Heart left ventricle (tissue), 16 donors: ENCODE measurements at places on chromosomes 13 and 19. TPM values are rescaled to one million over a fixed set of nuclear protein-coding genes. Genes with fewer than 3 reads are reported as not detected.

GRCh38 chr13:91112201-91112923 is 235.1 kb upstream of the MIR17HG start:
- no peak for DNase-seq
- H3K27me3 ChIP-seq, result no peaks in the 10 kb centered on the region
- no peak overlapping the region for H3K27ac ChIP-seq
- no peak overlapping the region for H3K4me3 ChIP-seq

DNA sequence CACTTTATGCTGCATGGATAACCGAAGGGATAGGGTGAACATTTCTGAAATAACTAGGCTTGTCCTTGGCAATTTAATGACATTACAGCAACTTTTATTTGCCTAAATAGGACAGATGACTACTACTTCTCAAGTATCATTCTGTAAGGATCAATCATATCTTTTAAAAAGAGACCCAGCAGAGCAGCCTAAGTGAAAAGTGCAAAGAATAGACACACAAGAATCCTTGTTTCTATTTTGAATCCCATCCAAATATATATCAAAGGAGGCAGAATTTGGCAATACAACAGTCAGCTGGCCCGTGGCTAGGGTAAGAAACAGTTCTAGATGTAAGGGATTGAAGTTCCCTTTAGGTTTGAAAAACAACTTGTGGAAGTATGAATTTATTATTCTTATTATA is 6.9 kb downstream of the THSD1 start:
- no peak overlapping the region for H3K27ac ChIP-seq
- no peak overlapping the region for H3K4me3 ChIP-seq
- H3K27me3 ChIP-seq, result no peaks in the 10 kb centered on the region
- no peak for DNase-seq
- H3K4me1 ChIP-seq, result peaks cover 21% of the 10 kb centered on the region

DNA sequence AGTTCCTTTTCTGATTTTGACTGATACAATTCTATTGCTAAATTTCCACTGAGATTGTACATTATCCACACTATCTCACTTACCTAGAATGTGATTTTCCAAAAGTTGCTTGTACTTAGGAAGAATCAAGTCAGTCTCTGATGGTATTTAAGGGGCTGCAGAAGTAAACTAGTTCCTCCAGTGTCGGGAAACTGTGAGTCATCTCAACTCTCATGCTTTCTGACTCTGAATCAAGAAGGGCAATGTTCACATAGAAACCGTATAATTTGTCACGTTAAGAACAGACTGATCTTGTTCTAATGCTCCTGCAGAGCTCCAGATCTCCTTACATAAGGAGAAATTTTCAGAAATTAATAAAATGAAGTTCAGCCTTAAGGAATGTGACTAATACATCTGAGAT is 369.3 kb downstream of the KLF5 start:
- no peaks in the 10 kb centered on the region for H3K27me3 ChIP-seq
- no peak overlapping the region for H3K27ac ChIP-seq
- no peaks in the 10 kb centered on the region for H3K36me3 ChIP-seq
- DNase-seq, result no peak
- H3K4me3 ChIP-seq, result no peak overlapping the region

The LILRA2 gene
- polyA plus RNA-seq, result 0.42 TPM

DNA sequence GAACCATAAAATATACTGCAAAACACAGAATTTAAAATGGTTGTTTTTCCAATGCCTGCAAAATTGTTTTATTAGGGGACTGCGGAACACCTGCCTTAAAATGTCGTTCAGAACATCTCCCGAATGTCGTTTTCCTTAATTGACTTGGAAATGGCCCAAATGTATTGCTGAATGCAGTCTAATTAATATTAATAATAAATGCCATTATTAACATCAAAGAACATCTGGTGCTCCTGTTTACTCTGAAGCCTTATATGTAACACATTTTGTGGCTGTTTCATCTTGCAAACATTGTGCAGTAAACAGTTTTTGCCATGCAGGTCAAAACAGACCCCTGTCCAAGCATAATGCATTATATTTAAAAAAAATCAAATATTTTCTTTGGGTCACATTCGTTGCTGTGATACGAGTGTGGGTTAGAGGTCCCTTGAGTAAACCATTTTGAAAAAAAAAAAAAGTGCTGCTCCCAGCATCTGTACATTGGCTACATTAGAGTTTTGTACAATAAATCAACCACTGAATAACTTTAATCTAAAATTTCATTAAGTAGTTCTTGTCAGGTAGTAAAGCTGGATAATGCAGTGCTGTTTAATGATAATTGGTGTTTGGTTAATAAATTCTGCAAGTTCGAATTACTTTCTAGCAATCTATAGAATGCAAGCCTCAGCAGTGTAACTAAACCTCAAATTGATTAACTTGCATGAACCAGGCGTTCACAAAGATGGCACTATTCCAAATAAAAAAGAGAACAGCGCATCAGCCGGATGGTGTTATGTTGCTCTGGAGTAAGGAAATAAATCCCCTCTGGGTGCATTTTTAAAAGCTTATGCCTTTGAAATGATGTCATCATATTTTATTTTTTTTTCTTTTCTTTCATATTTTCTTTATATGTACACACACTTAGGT is 140.2 kb downstream of the ZNF536 start:
- H3K27me3 ChIP-seq, result no peaks in the 10 kb centered on the region
- H3K36me3 ChIP-seq, result no peaks in the 10 kb centered on the region
- no peak for DNase-seq
- H3K4me3 ChIP-seq, result no peak overlapping the region

DNA sequence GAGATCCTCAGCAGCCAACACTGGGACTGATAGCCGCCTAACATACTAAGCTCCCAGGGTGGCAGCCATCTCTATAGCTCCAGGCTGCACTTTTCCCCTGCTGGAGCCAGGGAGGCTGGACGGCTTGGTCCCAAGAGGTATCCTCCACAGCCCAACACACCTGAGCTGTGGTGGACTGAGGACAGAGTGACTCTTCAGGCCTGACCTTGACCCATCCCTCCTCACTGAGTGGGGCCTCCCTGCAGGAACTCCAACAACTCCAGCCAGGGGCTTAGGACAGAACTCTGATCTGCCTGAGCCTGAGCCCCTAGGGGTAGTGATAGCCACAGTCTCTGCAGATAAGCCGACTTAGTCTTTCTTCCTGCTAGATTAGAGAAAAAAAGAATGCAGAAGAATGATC is 958.1 kb upstream of the PRR20A start:
- H3K27ac ChIP-seq, result no peak overlapping the region
- no peaks in the 10 kb centered on the region for H3K27me3 ChIP-seq
- no peaks in the 10 kb centered on the region for H3K36me3 ChIP-seq
- no peak overlapping the region for H3K4me3 ChIP-seq

The RFPL4A gene
- not detected for polyA plus RNA-seq

GRCh38 chr19:18464646-18465045 is 26.7 kb upstream of the ISYNA1 start:
- peak; percentile 87 for DNase-seq
- peaks cover 71% of the 10 kb centered on the region for H3K4me1 ChIP-seq
- H3K27me3 ChIP-seq, result no peaks in the 10 kb centered on the region
- H3K4me3 ChIP-seq, result no peak overlapping the region
- H3K36me3 ChIP-seq, result peaks cover 50% of the 10 kb centered on the region
- peak overlapping the region; percentile 89 for H3K27ac ChIP-seq

The C3 gene
- 64.9 TPM for polyA plus RNA-seq

DNA sequence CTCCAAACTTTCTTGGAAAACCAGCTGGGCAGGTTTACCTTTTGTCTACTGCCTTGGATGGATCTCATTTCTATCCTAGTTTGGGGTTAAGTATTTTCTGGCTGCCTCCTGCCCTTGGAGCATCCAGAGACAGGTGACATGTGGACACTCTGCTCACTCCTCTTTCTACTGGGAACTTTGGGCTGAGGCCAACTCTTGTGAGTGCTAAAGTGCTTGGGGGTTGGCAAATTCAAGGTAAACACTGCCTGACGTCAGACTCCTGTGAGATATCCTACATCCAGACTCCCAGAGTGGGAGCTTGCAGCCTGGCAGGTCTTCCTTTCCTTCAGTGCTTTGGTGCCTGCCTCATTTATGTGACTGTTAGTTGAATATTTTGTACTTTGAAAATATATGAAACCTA is 388.1 kb downstream of the KCNRG start:
- H3K4me1 ChIP-seq, result peaks cover 19% of the 10 kb centered on the region
- no peaks in the 10 kb centered on the region for H3K36me3 ChIP-seq
- no peak for DNase-seq
- no peaks in the 10 kb centered on the region for H3K27me3 ChIP-seq
- no peak overlapping the region for H3K4me3 ChIP-seq

GRCh38 chr19:39401070-39401548 is 5.5 kb upstream of the ZFP36 start:
- no peak for DNase-seq
- no peak overlapping the region for H3K4me3 ChIP-seq
- H3K27ac ChIP-seq, result peak overlapping the region; percentile 99
- H3K4me1 ChIP-seq, result peaks cover 39% of the 10 kb centered on the region
- no peaks in the 10 kb centered on the region for H3K27me3 ChIP-seq

DNA sequence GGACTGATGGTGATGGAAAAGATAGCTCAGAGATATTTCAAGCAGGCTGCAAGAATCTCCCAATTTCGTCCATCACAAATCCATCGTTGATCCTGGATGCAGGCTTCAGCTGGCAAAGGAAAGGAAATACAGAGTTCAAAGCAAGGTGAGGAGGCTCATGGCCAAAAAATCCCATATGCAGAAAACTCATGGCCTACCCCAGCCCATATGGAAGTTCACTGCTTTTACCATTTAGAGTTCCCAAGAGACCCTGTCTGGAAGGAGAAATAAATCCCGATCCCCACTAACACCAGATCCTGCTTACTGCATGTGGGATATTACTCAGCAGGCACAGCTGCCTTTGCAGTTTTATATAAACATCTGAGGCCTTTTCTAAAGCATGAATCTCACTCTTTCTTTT is 412.9 kb upstream of the SPRY2 start:
- no peaks in the 10 kb centered on the region for H3K4me1 ChIP-seq
- DNase-seq, result no peak
- H3K4me3 ChIP-seq, result no peak overlapping the region
- no peaks in the 10 kb centered on the region for H3K36me3 ChIP-seq
- no peak overlapping the region for H3K27ac ChIP-seq

GRCh38 chr19:43688059-43688701 is 18.2 kb upstream of the PLAUR start:
- H3K4me1 ChIP-seq, result no peaks in the 10 kb centered on the region
- no peaks in the 10 kb centered on the region for H3K27me3 ChIP-seq
- H3K36me3 ChIP-seq, result no peaks in the 10 kb centered on the region

DNA sequence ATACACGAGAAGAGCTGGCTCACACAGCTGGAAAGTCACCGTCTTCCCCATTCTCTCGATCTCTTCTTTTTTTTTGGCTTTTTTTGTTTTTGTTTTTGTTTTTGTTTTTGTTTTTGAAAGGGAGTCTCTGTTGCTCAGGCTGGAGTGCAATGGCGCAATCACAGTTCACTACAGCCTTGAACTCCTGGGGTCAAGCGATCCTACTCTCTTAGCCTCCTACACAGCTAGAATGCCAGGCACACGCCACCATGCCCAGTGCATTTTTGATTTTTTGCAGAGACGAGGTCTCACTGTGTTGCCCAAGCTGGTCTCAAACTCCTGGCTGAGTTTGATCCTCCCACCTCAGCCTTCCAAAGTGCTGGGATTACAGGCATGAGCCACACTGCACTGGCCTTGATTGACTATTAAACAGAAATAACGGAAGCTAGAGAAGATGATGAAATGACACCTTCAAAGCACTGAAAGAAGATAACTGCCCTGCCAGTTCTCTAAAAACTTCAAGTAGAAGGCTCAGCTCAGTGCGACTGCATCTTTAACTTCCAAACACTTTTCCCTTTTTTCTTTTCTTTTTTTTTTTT is 4.0 kb downstream of the FXYD3 start:
- H3K36me3 ChIP-seq, result no peaks in the 10 kb centered on the region
- no peaks in the 10 kb centered on the region for H3K27me3 ChIP-seq
- no peak overlapping the region for H3K4me3 ChIP-seq

DNA sequence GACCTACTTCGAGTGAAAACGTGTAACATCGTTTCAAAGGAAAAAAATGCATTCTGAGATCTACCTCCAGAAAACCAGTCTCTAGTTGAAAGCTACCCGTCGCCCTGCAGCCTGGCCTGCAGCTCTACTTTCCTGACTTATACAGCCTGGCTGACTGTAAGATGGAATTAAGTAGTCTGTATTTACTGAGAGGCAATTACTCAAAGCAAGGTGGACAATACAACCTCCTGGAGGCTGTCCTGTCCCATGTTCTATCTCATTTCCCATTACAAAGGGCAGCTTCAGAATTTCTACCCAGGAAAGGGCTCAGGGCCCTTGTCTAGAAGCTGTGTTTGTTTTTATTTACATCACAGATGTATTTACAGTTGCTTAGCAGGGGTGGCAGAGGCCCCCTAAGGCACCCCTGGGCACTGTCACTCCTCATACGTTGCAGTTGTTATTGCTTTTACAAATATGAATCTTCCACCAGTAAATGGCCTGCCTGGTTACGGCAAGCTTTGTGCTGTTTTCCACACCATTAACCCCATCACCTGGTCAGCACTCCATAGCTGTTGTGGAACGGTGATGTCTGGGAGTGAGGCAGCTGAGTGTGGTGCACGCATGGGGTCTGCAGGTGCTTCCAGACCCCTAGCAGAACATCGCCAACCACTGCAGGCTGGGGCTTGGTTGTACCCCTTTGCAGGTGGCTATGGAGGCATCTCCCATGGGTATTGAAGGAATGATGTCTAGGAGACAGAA is 46.3 kb upstream of the MTIF3 start:
- H3K27me3 ChIP-seq, result no peaks in the 10 kb centered on the region
- DNase-seq, result no peak
- no peak overlapping the region for H3K4me3 ChIP-seq
- H3K27ac ChIP-seq, result no peak overlapping the region
- H3K4me1 ChIP-seq, result peaks cover 5% of the 10 kb centered on the region
- no peaks in the 10 kb centered on the region for H3K36me3 ChIP-seq

GRCh38 chr19:31562966-31563612 is 213.9 kb upstream of the TSHZ3 start:
- no peak overlapping the region for H3K27ac ChIP-seq
- H3K27me3 ChIP-seq, result no peaks in the 10 kb centered on the region
- H3K4me1 ChIP-seq, result no peaks in the 10 kb centered on the region
- H3K36me3 ChIP-seq, result no peaks in the 10 kb centered on the region

- peaks cover 49% of the 10 kb centered on the region for H3K4me1 ChIP-seq
- peak overlapping the region; percentile 58 for H3K4me3 ChIP-seq
- no peaks in the 10 kb centered on the region for H3K27me3 ChIP-seq
These were observed 13.6 kb upstream of the LATS2 start for GRCh38 chr13:21075011-21075378.

GRCh38 chr13:99057310-99057975 is 79.6 kb upstream of the DOCK9 start:
- no peaks in the 10 kb centered on the region for H3K36me3 ChIP-seq
- no peak overlapping the region for H3K4me3 ChIP-seq
- peak overlapping the region; percentile 78 for H3K27ac ChIP-seq
- DNase-seq, result no peak

DNA sequence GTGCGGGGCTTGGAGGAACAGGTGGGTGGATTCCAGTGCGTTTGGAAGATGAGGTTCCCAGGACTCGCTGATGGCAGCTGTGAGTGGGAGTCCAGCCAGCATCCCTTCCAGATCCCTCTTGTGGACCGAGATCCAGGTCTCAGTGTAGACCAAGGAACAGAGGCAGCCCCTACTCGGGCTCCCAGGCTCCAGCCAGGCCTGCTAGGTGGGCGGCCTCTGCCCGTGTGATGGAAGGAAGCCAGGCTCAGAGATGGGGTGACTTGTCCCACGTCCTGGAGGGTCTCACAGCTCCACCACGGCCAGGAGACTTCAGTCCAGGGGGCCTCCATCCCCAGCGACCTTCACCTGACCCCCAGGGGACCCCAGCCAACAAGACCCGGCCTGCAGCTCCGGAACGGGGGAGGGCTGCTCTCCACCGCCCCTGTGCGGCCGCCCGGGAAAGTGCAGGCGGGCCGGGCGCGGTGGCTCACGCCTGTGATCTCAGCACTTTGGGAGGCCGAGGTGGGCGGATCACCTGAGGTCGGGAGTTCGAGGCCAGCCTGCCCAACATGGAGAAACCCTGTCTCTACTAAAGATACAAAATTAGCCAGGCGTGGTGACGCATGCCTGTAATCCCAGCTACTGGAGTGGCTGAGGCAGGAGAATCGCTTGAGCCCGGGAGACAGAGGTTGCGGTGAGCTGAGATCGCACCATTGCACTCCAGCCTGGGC is 729 bp upstream of the MADCAM1 start:
- no peak overlapping the region for H3K27ac ChIP-seq
- no peaks in the 10 kb centered on the region for H3K36me3 ChIP-seq
